ENCODE measurements at places on chromosomes 4 and X.
A peak's percentile ranks its signal among the peaks of the same experiment; 100 is the strongest.

DNA sequence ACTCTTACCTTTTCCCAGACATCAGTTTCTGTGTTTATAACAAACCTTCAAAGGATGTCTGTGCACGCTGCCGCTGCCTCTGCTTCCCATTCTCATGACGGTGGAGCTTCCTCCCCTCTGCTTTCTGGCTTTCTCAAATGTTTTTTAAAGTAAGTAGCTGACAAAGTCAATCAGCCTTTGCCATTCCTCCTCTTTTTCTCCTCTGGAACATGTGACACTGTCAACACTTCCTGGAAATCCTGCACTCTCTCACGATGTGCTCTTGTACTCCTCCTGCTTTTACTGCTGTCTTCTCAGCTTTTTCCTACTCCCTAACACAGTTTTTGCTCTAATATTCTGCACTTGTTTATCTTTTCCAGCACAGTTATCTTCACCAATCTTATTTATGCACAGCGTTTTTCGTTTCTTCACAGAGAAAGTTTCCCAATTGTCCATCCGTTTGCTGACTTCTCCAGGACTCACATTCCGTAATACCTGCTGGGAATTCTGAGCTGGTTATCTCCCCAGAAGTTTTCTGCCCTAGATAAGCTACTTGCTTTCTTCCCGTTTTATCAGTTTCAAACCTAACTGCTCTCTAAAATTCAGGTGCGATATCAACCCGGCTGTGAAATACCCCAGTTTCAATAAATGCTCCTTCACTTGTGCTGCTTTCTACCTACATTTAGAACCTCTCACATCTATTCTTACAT is 465.6 kb upstream of the AGA start:
- DNase-seq: no peak

GRCh38 chr4:27008679-27009078 is 148.0 kb downstream of the STIM2 start:
- DNase-seq: no peak

- no peak for DNase-seq
Measured at GRCh38 chr4:179125870-179126269, 1683.6 kb upstream of the AGA start.

- no peak for DNase-seq
Measured at GRCh38 chr4:162010362-162010761, 153.4 kb downstream of the FSTL5 start.

DNA sequence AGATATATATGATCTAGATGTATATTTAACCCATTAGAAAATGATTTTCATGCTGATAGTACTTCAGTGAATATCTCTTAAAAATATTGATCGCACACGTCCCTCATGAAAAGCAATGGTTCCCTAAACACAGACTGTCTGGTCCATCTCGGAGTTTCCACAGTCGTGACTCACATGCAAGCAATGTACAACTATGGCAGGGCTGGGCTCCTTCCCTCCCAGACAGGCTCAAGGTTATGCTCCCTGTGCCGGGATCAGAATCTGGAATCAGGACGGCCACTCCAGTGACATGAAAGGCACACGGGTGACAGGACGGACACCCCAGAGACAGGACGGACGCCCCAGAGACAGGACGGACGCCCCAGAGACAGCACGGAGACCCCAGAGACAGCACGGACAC is 40.2 kb upstream of the PPP2R3B start:
- peak; percentile 34 for DNase-seq

DNA sequence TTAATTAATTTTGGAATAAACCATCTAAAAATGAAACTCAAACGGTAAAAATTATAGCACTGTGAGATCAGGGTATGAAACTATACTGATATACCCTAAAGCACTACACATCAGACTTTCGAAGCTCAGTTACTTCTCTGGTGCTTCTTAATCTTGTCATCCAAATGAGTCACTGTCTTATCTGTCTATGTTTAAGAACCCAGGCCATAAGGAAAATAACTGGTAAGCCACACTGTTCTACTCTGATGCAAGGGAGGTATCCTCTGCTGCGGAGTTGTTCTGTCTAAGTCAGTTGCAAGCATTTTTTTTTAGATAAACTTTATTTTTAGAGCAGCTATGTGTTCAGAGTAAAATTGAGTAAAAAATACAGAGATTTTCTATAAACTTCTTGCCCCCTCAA is 830.8 kb upstream of the POU3F4 start:
- no peak for DNase-seq
